NCI-H2081 treated with DMSO at 0.1 percent for 48 hours (cell line): ENCODE measurements at places on chromosomes 6 and 20.

DNA sequence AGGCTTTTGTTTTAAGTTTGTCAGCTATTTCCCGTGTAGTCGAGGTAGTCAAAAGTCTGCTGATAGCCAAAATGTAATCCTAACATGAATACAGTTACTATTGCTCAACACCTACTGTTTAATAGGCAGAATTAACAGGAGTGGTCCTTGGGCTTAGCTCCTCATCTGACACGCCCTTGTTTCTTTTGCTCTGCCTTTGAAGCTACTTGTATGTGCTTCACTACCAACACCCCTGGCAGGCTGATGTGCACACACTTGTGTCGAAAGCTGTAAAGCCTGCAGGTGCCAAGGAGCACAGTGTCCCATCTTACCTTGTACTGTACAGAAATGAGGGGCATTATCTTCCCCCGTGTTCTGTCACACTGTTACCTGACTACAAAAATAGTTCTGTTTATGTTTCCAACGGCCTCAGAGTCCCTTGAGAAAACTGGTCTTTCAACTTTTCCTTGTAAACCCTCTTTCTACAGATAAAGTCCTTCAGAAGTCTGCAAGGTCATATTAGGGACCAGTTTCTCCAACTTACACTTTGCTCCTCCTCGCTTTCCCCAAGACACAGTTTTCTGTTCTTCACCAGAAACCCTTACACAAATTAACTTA is 9.3 kb downstream of the SDHAF4 start:
- no peak for DNase-seq

- no peak for DNase-seq
Measured at GRCh38 chr20:3392756-3393155, 14.7 kb downstream of the DNAAF9 start.

GRCh38 chr6:112149236-112149635 is 61.8 kb downstream of the FAM229B start:
- DNase-seq: no peak

DNA sequence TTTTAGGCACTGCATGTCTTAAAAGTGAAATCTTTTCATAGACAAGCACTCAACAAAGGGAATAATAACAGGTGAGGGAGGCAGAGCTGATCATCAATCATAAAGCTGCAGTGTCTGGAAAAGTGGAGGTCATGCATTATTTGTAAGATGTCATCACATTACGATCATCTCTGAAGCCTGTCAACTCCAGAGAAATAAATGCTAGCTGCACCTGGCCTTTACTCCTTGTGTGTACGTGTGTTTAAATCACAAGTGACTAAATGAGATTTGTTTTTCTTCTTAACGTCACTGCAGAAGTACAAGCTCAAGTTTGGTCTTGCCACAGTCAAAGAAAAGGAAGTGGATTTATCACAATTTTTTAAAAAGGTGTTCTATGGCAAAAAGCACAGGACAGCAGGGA is 275.5 kb upstream of the SGK1 start:
- no peak for DNase-seq

- DNase-seq: no peak
Measured at GRCh38 chr20:39658662-39659409, 696.7 kb downstream of the DHX35 start.
